ENCODE measurements at places on chromosomes 5 and 9.

DNA sequence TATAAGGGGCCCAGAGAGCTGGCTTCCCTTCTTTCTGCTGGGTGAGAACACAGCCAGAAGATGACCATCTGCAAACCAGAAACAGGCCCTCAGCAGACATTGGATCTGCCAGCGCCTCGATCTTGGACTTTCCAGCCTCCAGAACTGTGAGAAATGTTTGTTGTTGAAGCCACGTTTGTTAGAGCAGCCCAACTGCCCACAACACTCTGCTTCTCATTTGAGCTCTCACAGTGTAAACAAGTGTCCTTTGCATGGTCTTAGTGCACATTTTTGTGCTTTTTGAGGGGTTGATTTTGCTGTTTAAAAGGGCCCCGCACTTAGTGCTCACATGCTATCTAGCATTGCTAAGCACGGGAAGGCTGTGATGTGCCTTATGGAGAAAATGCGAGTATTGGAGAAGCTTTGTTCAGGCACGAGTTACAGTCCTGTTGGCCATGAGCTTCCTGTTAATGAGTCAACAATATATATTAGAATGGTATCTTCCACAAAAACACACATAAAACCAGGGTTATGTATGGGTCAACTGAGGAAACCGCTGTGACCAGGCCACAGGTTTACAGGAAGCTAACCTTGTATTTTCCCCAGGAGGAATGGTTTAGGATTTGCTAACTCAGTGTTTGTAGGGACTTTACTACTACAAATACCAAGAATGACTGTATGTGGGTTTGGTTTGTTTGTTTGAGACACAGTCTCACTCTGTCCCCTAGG, 11.9 kb downstream of the CMBL start:
- DNase-seq: no peak

DNA sequence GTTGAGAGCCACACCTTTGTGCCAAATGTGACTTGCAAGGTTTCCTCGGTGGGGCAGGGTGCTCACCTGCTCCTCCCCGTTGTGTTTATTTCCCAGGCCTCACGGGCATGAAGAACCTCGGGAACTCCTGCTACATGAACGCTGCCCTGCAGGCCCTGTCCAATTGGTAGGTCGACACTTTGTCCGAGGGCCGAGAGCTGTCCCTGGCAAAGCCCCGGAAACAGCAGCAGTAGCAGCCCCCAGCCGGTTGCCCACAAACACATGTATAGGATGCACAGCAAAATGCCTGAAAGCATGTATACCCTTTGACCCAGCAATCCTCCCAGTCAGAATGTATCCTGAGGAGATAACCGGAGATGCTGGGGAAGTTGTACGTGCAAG, 26.2 kb downstream of the USP20 start:
- no peak for DNase-seq

- no peak for DNase-seq
These were observed 217.1 kb downstream of the TSSK1B start for GRCh38 chr5:113217619-113218184.

- no peak for DNase-seq
These were observed 5.3 kb upstream of the ACSL6 start for GRCh38 chr5:132016721-132017250.

- peak; percentile 58 for DNase-seq
These were observed 4.6 kb downstream of the FOXD1 start for GRCh38 chr5:73443829-73444498.

- DNase-seq: no peak
These were observed 124.4 kb upstream of the HMHB1 start for GRCh38 chr5:143687604-143688003.

GRCh38 chr9:111657051-111657450, 4.4 kb upstream of the GNG10 start:
- no peak for DNase-seq

GRCh38 chr9:93270976-93271375, 87.0 kb downstream of the WNK2 start:
- no peak for DNase-seq

All from DMS53 (cell line).